ENCODE measurements at places on chromosomes 5 and 9. TPM values are rescaled to one million over a fixed set of nuclear protein-coding genes. Genes with fewer than 3 reads are reported as not detected.

The LCN1 gene
- not detected for total RNA-seq

The FREM1 gene
- total RNA-seq, result 4.5 TPM

The RNF183 gene
- total RNA-seq, result not detected

The CDC37L1 gene
- total RNA-seq, result 14.5 TPM

The PALM2AKAP2 gene
- 22.9 TPM for total RNA-seq

The LPAR1 gene
- total RNA-seq, result 40.5 TPM

The CAVIN4 gene
- 0.85 TPM for total RNA-seq

Measured in left lung (tissue), 14 donors.